ENCODE measurements at places on chromosomes 3 and 15.
A peak's percentile ranks its signal among the peaks of the same experiment; 100 is the strongest.

- no peak overlapping the region for H3K27ac ChIP-seq
- no peak overlapping the region for H3K4me3 ChIP-seq
- DNase-seq: no peak
- H3K27me3 ChIP-seq: no peaks in the 10 kb centered on the region
- H3K36me3 ChIP-seq: no peaks in the 10 kb centered on the region
- H3K4me1 ChIP-seq: no peaks in the 10 kb centered on the region
These were observed 34.8 kb upstream of the GSK3B start for GRCh38 chr3:120129051-120129450.

DNA sequence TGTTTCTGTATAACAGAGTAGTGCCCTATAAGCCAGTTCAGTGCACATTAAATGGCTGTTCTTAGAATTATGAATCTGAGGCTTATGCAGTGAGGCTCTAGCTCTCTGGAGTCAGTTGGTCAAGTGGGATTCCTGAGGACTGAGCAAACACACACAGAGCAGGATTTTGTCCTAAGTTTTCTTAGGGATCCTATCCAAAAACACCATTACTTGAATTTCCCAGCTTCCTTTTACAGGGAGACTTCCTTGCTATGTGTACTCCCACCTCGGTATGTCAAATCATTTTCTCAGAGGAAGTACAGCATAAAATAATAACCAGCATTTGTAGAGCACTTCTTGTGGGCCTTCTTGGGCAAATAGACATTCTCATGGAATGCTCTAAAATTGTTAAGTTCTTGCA is 63.1 kb upstream of the GOLGA6B start:
- no peaks in the 10 kb centered on the region for H3K27me3 ChIP-seq
- H3K4me1 ChIP-seq: no peaks in the 10 kb centered on the region
- no peak overlapping the region for H3K27ac ChIP-seq
- H3K36me3 ChIP-seq: no peaks in the 10 kb centered on the region

GRCh38 chr15:65189102-65189740 is 4.1 kb upstream of the CLPX start:
- H3K27me3 ChIP-seq: no peaks in the 10 kb centered on the region
- no peak overlapping the region for H3K4me3 ChIP-seq
- H3K4me1 ChIP-seq: peaks cover 5% of the 10 kb centered on the region
- DNase-seq: no peak
- no peaks in the 10 kb centered on the region for H3K36me3 ChIP-seq

DNA sequence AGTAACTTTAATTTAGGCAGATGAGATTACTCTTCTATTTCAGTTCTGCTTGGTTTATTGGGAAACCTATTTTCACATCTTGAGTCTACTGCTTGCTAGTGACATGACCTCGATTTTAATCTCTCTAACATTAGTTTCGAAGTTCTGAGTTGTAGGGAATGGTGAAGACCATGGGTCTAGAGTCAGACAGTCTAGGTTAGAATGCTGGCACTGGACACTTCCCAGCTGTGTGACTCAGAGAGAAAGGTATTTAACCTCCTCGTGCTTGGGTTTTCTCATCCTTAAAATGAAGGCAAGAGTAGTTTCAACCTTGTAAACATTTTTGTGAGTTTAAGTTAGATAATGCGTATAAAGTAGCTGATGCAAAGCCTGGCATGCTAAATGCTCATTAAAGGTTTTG is 422.1 kb downstream of the GRM7 start:
- H3K4me1 ChIP-seq: no peaks in the 10 kb centered on the region
- no peak for DNase-seq
- H3K27me3 ChIP-seq: no peaks in the 10 kb centered on the region
- no peaks in the 10 kb centered on the region for H3K36me3 ChIP-seq

DNA sequence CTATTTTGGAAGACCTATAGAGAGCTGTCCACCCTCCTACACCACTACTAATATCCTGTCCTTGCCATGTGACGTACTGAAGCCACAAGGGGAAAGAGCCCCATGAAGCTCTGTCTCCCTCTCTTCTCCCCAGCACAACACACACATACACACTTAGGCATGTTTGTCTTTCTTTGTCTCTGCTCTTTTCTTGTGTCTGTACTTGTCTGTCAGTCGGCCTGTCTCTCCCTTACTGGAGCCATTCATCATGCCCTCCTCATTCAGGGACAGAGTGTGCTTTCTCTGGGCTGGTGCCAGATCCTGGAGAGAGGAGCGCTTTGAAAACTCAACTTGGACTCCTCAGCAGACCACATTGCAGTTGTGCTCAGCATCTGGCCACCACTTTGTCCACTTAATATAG is 47.6 kb downstream of the PSMD6 start:
- peaks cover 98% of the 10 kb centered on the region for H3K4me1 ChIP-seq
- peak; percentile 72 for DNase-seq
- no peaks in the 10 kb centered on the region for H3K36me3 ChIP-seq
- H3K27ac ChIP-seq: peak overlapping the region; percentile 53
- no peaks in the 10 kb centered on the region for H3K27me3 ChIP-seq
- no peak overlapping the region for H3K4me3 ChIP-seq

- DNase-seq: peak; percentile 37
- peaks cover 13% of the 10 kb centered on the region for H3K4me1 ChIP-seq
- H3K36me3 ChIP-seq: peaks cover 21% of the 10 kb centered on the region
- H3K4me3 ChIP-seq: no peak overlapping the region
These were observed 495 bp upstream of the COL7A1 start for GRCh38 chr3:48595526-48596121.

- peak within 1 kb of the TSS; percentile 88 for H3K4me3 ChIP-seq
- H3K27me3 ChIP-seq: no peaks in the 10 kb centered on the region
- DNase-seq: peak; percentile 86
These were observed at the start of gene CLN6 for GRCh38 chr15:68229386-68230156. TSS of gene CLN6 (minus strand) at chr15:68229728. CDS start at chr15:68229584, 144 bp downstream.

- no peak overlapping the region for H3K4me3 ChIP-seq
- H3K36me3 ChIP-seq: no peaks in the 10 kb centered on the region
These were observed 55.9 kb upstream of the POMGNT2 start for GRCh38 chr3:43161684-43162229.

- no peaks in the 10 kb centered on the region for H3K27me3 ChIP-seq
- H3K4me3 ChIP-seq: no peak overlapping the region
- no peak overlapping the region for H3K27ac ChIP-seq
- no peaks in the 10 kb centered on the region for H3K4me1 ChIP-seq
- DNase-seq: no peak
- no peaks in the 10 kb centered on the region for H3K36me3 ChIP-seq
These were observed 785.3 kb downstream of the ROBO2 start for GRCh38 chr3:77825001-77825827.

GRCh38 chr15:51818150-51818549 is 11.3 kb upstream of the TMOD3 start:
- H3K4me1 ChIP-seq: no peaks in the 10 kb centered on the region
- no peak for DNase-seq
- H3K36me3 ChIP-seq: no peaks in the 10 kb centered on the region
- H3K4me3 ChIP-seq: no peak overlapping the region
- no peaks in the 10 kb centered on the region for H3K27me3 ChIP-seq
- H3K27ac ChIP-seq: no peak overlapping the region

DNA sequence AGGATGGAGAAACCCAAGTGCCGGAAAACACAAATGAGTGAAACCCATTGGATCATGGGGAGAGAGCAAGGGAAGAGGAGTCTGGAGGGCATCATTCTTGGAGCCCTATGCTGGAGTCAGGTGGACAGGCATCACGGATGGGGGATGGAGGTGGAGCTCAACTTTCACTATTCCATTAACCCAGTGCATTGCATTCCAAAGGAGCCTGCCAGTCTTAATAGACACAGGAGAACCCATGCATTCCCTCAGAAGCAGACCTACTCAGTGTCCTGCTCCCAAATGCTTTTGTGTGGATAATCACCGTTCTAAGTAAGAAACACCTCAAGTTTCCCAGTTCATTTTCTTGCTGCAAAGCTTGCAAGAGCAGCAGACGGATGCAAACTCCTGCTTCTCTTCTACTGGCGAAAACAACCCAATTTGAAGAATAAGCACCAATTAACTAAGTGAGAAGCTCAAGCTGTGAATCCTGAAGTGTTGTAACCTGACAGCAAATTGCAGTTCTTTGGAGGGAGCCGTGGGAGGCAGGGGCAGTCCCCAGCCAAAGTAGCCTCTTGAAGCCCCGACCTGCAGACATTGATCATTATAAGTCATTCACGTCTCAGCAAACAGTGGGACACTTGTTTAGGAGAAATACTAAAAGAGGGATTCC is 25.3 kb downstream of the SEMA5B start:
- no peaks in the 10 kb centered on the region for H3K4me1 ChIP-seq
- no peak for DNase-seq
- no peaks in the 10 kb centered on the region for H3K27me3 ChIP-seq
- H3K27ac ChIP-seq: no peak overlapping the region

- H3K4me1 ChIP-seq: no peaks in the 10 kb centered on the region
- no peak for DNase-seq
- no peak overlapping the region for H3K27ac ChIP-seq
- H3K36me3 ChIP-seq: no peaks in the 10 kb centered on the region
- H3K27me3 ChIP-seq: no peaks in the 10 kb centered on the region
These were observed 1082.6 kb upstream of the EPHA6 start for GRCh38 chr3:95731753-95732152.

GRCh38 chr3:185746470-185746869 is 78.4 kb downstream of the IGF2BP2 start:
- no peaks in the 10 kb centered on the region for H3K36me3 ChIP-seq
- no peak for DNase-seq
- no peak overlapping the region for H3K27ac ChIP-seq
- H3K27me3 ChIP-seq: no peaks in the 10 kb centered on the region
- no peak overlapping the region for H3K4me3 ChIP-seq
- no peaks in the 10 kb centered on the region for H3K4me1 ChIP-seq

GRCh38 chr3:42735615-42736014 is 33.0 kb upstream of the HHATL start:
- H3K4me3 ChIP-seq: no peak overlapping the region
- DNase-seq: no peak
- H3K36me3 ChIP-seq: no peaks in the 10 kb centered on the region

GRCh38 chr3:26498271-26498670 is 124.3 kb upstream of the LRRC3B start:
- H3K36me3 ChIP-seq: no peaks in the 10 kb centered on the region
- H3K27ac ChIP-seq: no peak overlapping the region
- no peak overlapping the region for H3K4me3 ChIP-seq
- H3K27me3 ChIP-seq: no peaks in the 10 kb centered on the region
- no peaks in the 10 kb centered on the region for H3K4me1 ChIP-seq

DNA sequence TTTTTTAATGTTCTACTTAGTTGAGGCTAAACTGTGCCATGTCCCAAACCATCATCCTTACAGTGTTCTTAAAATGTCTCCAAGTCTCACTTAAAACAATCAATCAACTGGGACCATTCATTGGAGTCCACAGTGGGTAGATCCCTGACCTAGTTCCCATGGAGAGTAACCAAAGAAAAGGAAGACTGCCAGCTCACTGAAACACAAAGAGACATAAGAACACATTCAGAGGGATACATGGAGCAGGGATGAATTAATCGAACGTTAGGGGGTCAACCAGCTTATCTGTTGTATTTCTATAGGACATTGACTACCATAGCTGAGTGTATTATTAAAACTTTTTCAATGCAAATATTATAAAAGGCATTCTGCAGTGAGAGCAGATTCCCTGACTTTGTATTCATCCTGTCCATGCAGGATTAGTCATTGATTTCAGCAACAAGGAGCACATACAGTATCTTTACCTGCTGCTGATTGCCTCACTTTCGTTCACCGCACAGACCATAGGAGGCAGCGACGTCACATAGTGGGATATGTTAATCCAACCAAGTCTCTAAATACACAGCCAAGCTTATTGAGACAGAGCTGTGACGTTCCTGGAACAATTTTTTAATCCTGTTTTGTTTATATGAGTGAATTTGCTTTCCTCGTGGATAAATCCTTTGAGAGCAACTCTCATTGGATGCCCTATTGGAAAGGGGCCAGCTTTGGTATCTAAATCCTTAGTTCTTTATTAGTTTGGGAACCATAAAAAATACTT is 364.9 kb upstream of the RBMS3 start:
- H3K27me3 ChIP-seq: no peaks in the 10 kb centered on the region
- H3K36me3 ChIP-seq: no peaks in the 10 kb centered on the region
- no peak overlapping the region for H3K4me3 ChIP-seq
- H3K4me1 ChIP-seq: no peaks in the 10 kb centered on the region

GRCh38 chr3:129672412-129672811 is 65.9 kb upstream of the PLXND1 start:
- no peak overlapping the region for H3K4me3 ChIP-seq
- H3K4me1 ChIP-seq: peaks cover 16% of the 10 kb centered on the region
- H3K27me3 ChIP-seq: no peaks in the 10 kb centered on the region
- no peak overlapping the region for H3K27ac ChIP-seq

DNA sequence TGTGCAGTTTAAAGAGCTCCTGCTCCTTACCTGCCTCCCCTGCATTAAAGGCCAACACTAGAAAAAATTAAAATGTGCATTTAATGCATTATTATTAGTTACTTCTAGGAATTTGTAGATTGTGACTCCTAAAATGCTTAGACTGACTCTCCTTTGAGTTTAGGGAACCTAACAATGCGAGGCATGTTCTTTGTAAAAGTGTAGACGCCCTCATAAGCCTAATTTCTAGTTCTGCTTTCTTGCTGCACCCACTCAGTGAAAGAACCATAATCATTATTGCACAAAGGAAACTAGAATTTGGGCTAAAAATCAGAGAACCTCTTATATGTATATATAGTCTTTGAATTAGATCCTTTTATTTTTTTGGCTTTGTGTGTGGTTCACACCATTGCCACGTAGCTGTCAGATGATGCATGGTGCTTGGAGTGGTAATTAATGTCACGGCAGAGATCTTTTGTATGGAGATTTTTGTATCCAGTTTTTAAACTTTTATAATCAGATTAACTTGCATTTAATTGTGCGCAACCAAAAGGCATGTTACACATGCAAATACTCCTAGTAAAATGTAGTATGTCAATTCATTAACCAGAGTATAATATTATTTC is 710 bp downstream of the ABHD10 start:
- DNase-seq: no peak
- H3K27me3 ChIP-seq: no peaks in the 10 kb centered on the region
- H3K36me3 ChIP-seq: no peaks in the 10 kb centered on the region

DNA sequence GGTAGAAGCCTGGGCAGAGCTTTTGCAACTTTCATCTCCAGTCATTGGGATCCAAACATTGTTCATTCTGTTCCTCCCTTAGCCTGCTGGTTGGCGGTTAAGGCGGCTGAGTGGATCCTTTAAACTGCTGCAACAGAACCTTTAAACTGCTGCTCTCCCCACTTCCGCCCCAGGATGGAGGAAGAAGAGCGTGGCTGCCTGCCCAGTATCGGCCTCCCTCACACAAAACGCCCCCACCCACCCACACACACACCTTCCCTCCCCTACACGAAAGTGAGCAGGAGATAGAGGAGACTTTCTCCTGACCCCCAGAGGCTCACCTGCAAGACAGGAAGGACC is 460 bp upstream of the ZMAT3 start:
- H3K27ac ChIP-seq: peak overlapping the region; percentile 82
- H3K4me1 ChIP-seq: peaks cover 27% of the 10 kb centered on the region
- peak; percentile 19 for DNase-seq
- no peaks in the 10 kb centered on the region for H3K27me3 ChIP-seq
- peak overlapping the region; percentile 24 for H3K4me3 ChIP-seq

All from body of pancreas (tissue), 4 donors.